ENCODE measurements at places on chromosomes 7 and 10.
A peak's percentile ranks its signal among the peaks of the same experiment; 100 is the strongest.

DNA sequence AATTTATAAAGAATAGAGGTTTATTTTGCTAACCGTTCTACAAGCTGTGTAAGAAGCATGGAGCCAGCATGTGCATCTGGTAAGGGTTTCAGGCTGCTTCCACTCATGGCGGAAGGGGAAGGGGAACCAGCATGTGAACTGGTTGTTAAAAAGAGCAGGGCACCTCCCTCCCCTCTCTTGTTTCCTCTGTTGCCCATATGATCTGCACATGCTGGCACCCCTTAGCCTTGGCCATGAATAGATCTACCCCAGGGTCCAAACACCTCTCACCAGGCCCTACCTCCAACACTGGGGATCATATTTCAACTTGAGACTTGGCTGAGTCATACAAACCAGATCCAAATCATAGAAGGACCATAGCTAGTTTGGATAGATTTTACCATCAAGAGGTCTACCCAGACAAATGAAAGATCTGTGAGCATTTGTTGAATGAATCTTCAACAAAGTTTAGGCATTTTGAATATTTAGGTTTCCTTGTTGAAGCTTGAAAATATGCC is 36.0 kb upstream of the NRP1 start:
- DNase-seq, result no peak

GRCh38 chr7:140196361-140197217 is 19.8 kb upstream of the KDM7A start:
- peak; percentile 48 for DNase-seq

- no peak for DNase-seq
Measured at GRCh38 chr10:82564353-82565196, 689.6 kb downstream of the NRG3 start.

DNA sequence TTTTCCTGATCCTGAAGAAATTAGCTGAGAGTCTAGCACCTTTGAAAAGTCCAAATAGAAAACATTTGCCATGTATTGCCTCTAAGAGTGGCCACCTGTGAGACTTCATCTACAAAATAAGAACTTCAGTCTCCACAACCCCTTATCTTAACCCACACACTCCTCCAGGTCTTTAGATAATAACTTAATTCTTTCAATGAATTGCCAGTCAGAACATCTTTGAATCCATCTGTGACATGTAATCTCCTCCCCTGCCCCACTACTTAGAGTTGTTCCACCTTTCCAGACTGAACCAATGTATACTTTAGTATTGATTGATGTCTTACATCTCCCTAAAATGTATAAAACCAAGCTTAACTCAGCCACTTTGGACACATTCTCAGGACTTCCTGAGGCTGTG is 84.4 kb upstream of the FAM171A1 start:
- no peak for DNase-seq

DNA sequence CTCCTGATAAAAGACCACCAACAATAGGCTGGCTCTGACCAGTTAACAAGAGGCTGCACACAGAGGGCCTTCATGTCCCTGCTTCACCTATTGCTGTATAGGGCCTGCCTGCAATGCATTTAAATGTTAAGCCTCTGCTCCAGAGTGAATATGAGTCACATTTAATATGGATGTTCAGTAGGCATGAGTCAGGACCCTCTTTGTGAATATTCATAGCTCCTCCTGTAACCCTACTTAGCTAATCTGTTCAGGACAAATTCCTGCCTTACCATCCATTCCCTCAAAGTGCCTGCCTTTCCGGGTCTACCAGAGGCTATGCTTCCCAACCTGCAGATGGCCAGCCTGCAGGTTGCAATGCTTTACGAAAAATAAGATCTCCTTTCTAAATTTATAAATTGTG is 32.5 kb downstream of the ARHGAP22 start:
- no peak for DNase-seq

GRCh38 chr7:113548137-113548536 is 370.7 kb downstream of the PPP1R3A start:
- DNase-seq, result no peak

GRCh38 chr7:64873155-64873500 is 29.9 kb upstream of the ZNF273 start:
- DNase-seq, result no peak

DNA sequence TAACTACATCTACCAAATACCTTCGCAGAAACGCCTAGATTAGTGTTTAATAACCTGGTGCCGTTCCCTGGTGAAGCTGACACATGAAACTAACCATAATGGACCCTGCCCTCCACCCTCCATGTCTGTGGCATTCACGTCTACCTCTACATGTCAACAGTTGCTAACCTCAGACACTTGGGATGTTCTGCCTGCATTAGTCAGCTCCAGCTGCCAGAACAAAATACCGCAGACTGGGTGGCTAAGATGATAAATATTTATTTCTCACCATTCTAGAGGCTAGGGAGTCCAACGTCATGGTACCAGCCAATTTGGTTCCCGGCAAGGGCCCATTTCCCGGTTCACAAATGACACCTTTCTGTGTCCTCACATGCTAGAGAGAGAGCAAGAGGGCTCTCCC is 118.5 kb upstream of the CHST15 start:
- no peak for DNase-seq

DNA sequence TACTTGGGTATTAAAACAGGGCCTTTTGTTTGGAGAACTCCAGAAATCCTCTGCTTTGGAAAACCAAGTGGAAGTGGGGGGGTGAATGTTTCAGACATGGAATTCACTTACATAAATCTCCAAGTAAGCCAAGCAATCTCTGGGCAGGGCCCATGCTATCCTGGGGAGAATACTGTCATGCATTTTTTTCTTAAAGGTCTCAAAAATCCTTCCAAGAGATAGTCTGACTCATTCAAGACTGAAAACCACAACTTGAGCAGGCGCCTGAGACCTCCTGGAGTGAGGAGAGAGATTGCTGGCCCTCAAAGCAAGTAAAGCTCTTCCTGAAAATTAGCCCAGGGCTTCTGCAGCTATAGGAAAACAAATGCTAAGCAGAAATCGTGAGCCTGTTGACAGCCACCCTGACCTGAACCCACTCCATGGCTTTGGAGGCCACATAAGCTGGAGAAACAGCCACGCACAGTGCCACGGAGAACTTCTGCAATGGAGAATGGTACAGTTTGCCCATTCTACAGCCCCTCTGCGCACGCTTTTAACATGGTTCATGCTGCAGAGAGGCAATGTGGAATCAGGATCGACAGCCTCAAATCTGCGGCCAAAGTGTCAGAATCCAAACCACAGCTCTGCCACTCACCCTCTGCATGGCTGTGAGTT is 203.1 kb upstream of the AUTS2 start:
- no peak for DNase-seq

- no peak for DNase-seq
Measured at GRCh38 chr10:62068464-62068863, 167.0 kb downstream of the ARID5B start.

DNA sequence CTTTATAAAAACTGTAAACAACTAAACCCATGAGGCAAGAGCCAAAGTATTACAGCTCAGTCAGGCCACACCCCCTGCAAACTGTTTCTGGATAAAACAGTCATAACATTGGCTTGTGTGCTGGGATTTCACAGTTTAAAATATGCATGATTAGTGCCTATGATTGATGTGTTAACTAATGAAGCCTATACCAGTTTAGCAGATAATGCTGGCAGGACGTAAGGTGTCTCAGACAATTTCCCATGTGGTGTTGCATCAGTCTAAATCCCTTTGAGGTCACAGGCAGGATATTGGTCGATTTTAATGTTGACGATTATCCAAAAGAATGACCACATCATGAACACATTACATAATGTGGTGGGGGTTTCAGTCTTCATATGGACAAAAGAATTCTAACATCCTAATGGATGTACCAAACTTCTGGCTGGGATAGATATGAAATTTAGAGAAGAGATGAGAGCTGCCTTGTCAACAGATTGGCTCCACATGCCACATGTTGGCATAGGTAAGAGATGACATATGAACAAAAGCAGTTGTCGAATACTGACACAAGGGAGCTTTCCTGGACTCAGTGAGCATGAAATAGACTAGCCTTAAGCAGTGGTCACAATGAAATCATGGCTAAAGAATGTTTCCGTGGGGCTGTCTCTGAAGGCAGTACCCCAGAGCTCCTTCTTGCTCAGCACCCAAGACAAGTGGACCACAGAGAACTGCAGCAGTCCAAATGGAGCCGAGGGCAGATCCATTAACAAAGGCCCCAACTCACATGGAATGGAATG is 445.6 kb downstream of the GFRA1 start:
- no peak for DNase-seq

GRCh38 chr7:156504687-156505545 is 135.7 kb upstream of the RNF32 start:
- DNase-seq, result no peak

DNA sequence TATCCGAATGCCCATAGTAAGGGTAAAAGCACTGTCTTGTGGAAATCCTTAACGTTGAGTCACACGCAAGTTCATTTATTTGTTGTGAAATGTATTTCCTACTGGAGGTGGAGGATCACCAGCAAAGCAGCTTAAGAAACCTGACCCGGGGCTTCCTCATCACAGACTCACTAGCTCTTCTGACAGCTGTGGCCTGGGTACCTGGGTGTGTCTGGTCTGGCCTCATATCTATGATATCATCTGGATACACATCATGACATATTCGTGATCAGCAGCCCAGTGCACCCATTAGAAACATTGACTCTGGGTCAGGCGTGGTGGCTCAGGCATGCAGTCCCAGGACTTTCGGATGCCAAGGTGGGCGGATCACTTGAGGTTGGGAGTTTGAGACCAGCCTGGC is 8.8 kb downstream of the DRGX start:
- peak; percentile 82 for DNase-seq

- DNase-seq, result peak; percentile 95
Measured at GRCh38 chr10:75528392-75528791, 97.0 kb downstream of the LRMDA start.

- peak; percentile 72 for DNase-seq
Measured at GRCh38 chr7:79465551-79465950, 12.1 kb upstream of the MAGI2 start.

- DNase-seq, result peak; percentile 45
Measured at GRCh38 chr10:88091490-88092061, 228.2 kb downstream of the PTEN start.

- no peak for DNase-seq
Measured at GRCh38 chr10:69733791-69734261, 67.9 kb upstream of the COL13A1 start.

GRCh38 chr7:44768628-44769371 is 20.2 kb downstream of the ZMIZ2 start:
- no peak for DNase-seq

DNA sequence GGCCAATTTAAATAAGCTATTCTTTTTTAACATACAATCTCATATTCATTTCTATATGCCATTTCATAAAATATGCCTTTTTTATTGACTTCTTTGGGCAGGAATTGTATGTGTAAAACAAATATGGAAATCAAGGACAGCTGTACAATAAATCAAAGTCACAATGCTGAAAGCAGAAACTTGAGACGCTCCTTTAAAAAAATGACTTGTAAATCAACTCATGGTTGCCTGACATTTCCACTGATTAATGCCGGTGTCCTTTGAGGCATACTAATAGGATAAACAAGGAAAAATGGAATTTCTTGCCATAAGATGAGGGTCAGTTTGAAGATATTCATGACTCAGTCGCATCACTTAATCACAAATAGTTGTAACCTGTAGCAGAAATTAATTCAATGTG is 247.4 kb upstream of the TEX47 start:
- DNase-seq, result no peak

GRCh38 chr10:17418249-17418648 is 36.1 kb downstream of the ST8SIA6 start:
- DNase-seq, result no peak

DNA sequence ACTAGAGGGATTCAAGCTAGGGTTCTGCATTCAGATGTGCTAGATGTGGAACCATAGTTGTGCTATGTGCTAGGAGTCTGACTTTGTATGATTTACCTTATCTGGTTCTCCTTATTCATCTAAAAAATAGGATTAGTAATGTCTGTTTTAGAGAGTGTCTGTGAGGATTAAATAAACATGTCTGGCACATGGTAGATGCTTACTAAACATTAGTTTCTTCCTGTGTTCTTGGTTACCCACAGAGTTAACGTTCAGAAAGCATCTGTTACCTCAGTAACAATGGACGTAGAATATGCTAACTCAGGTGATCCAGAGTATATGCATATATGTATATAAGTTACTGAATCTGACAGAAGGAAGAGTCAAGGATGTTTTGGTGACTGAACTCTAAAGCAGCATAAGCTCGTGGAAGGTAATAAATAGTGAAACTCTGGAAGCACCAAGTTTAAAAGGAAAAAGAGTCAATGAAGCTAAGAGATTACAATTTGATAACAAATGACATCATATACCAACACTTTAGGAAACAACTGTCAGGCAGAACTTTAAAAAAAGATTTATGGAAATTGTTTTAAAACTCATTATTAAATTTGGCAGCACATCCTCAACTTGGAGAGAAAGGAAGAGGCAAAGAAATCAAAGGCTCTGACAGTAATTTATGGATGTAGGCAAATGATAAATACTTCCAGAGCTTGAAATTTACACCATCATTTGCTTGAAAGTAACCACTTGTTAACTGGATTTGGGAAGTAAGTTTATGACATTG is 127.0 kb downstream of the CCNY start:
- DNase-seq, result no peak

- DNase-seq, result no peak
Measured at GRCh38 chr7:151658778-151659177, 139.1 kb upstream of the RHEB start.

DNA sequence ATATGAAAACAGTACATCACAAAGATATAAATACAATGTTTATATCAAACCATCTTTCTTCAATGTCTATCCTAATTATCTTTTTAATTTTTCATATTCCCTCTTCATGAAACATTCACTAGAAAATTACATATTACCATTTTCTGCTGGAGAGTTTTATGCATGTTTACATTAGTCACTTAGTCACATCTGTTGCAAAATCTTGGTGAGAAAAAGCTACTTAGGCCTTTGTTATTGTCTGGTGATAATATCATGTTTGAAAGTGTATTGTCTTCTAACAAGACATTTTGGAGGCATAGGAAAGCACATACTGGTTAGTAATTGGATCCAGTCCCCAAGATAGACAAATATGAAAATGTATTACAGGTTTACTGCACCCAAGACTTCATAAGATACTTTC is 163.6 kb downstream of the GNAI1 start:
- DNase-seq, result no peak

GRCh38 chr7:117412946-117413559 is 14.2 kb downstream of the ASZ1 start:
- peak; percentile 38 for DNase-seq

GRCh38 chr10:45557275-45557905 is 115.2 kb downstream of the ZFAND4 start:
- DNase-seq, result peak; percentile 59

- DNase-seq, result no peak
Measured at GRCh38 chr7:47145186-47145725, 436.7 kb downstream of the TNS3 start.

DNA sequence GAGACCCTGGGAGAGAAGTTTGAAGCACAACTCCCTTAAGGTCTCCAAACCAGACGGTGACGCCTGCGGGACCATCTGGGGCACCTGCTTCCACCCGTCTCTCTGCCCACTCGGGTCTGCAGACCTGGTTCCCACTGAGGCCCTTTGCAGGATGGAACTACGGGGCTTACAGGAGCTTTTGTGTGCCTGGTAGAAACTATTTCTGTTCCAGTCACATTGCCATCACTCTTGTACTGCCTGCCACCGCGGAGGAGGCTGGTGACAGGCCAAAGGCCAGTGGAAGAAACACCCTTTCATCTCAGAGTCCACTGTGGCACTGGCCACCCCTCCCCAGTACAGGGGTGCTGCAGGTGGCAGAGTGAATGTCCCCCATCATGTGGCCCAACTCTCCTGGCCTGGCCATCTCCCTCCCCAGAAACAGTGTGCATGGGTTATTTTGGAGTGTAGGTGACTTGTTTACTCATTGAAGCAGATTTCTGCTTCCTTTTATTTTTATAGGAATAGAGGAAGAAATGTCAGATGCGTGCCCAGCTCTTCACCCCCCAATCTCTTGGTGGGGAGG is 10.8 kb downstream of the SERPINE1 start:
- DNase-seq, result no peak

- DNase-seq, result no peak
Measured at GRCh38 chr10:73871295-73872189, 2.8 kb downstream of the CAMK2G start.
